ENCODE measurements at places on chromosomes 11 and 22.

DNA sequence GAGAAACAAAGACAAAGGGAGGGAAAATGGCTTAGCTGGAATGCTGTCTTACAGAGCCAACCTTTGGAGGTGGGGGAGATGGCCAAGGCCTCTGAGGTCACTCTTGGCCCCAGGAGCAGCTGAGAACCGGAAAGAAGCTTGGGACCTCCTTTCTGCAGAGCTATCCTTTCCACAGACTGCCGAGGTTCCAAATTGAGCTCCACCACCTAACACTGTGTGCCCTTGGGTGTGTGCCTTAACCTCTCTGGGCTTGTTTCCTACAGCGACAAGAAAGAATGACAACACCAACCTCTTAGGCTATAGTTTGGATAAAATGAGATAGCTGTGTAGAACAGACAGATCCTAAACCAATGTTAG lies 23.2 kb downstream of the RTN4RL2 start:
- DNase-seq, result no peak

DNA sequence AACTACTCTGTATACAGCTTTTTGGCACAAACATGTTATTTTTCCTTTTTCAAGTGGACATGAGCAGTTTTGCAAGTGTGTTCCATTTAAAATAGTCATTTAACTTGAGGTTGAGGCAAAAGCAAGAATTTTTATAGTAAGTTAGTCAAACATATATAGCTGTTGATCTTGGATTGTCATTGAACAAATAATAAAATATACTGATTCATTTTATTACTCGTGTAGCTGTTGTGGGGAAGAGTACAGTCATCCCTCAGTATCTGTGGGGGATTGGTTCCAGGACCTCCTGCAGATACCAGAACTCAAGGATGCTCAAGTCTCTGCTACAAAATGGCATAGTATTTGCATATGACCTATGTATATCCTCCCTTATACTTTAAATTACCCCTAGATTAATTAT lies 45.3 kb downstream of the EXT2 start:
- DNase-seq, result no peak

DNA sequence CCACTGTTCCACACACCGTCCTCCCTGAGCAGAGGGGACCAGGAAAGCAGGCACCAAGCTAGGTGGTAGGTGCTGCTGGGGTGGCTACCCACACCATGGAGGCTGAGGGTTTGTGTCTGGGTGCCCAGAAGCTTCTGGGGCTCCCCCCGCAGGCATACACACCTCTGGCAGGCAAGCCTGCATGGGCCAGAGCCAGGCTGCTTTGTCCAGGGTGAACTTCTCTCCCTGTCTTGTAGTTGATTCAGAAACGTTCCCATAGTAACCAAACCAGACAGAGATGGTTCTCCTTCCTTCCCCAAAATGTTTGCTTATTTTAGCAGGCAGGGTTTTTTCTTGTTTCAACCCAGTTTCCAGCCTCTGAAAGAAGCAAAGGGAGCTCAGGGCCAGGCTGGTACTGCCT lies 40.9 kb upstream of the SUSD2 start:
- no peak for DNase-seq

DNA sequence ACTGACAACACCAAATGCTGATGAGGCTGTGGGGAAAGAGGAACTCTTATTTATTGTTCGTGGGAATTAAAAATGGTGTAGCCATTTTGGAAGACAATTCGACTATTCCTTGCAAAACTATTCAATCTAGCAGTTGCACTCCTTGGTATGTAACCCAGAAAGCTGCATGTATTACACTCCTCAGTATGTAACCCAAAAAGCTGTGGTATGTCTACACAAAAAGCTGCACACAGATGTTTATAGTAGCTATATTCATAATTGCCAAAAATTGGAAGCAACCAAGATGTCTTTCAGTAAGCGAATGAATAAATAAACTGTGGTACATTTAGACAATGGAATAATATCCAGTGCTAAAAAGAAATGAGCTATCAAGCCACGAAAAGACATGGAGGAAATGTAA lies 4.9 kb downstream of the NNMT start:
- no peak for DNase-seq

DNA sequence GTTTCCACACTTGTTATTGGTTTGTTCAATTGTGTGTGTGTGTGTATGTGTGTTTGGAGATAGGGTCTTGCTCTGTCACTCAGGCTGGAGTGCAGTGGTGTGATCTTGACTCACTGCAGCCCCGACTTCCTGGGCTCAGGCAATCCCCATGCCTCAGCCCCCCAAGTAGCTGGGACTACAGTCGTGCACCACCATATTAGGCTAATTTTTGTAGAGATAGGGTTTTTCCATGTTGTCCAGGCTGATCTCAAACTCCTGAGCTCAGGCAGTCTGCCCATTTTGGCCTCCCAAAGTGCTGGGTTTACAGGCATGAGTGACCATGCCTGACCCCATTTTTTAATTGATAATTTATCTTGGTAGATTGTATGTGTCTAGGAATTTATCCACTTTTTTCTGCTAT lies 263.7 kb downstream of the DYNC2H1 start:
- DNase-seq, result no peak

GRCh38 chr11:1401656-1402221 lies 12.0 kb downstream of the BRSK2 start:
- peak; percentile 76 for DNase-seq

Measured in urothelium cell line (cell line).